ENCODE measurements at places on chromosomes 1 and 21.

DNA sequence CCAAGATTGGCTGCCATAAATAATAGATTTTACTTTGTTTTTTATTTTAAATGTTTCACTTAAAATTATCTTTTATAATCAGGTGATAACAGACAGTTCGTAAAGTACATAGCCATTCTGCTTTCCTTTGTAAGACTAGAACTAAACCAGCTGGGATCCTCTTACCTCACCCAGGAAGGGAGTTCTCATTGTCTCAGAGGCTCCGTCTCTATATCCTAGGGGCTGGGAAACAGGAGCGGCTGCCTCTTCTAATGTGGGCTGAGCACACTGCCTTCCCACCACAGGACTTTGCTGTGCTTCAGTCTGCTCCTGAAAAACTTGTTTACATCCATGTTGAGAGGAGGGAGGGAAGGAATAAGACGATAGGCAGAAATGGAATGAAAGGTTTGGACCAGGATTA lies 45.6 kb upstream of the PGD start:
- no peak for DNase-seq

GRCh38 chr21:19218163-19218562 lies 814.6 kb upstream of the TMPRSS15 start:
- DNase-seq, result no peak

DNA sequence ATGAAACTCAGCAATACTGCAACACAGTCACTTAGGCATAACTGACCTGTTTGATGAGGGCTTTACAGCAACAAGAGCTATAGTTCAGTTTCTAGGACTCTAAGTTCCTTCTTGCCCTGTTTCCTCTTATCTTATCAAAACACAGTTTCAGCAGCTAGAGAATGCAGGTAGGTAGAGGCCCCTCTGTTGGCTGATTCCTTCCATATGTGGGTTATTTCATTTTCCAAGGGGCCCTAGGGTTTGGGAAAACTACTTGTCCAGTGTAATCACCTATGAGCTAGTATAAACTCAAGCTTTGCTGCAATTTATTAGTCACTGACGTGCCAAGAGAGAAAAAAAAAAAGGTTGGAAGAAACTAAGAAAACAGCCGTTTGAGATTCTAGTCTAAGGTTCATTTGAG lies 607.7 kb upstream of the USP24 start:
- no peak for DNase-seq

GRCh38 chr21:44957901-44958451 lies 18.1 kb downstream of the SLX9 start:
- DNase-seq, result no peak

GRCh38 chr1:109632671-109633346 lies 13.2 kb downstream of the AMPD2 start:
- no peak for DNase-seq

- DNase-seq, result no peak
These were observed 1.4 kb upstream of the SLC2A1 start for GRCh38 chr1:42960122-42960390.

DNA sequence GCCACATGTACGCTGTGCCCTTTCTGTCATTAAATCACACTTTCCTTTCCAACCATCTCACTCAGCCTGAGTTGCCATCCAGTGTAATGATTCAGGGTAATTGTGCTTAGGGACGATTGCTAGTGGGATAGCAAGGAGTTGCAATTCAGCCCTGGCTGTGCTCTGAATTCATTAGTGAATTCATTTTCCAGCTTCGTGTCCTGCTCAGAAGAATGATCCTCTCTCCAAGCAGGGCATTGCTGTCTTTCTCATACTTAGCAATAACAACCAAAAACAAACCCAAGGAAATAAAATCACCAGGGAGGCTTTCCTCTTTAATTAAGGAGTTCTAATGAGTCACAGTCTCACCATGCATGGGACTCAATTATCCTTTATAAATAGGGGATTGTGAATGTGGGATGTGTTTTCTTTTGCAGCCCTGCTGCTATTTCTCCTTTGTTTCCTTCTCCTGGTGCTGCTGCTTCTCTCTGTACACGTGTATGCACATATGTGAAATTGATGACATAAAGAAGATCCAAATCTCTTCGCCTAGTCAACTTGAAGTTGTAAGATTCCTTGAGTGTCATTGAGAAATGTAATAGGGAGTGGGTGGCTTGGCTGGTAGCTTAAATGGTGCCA lies 167.0 kb downstream of the TSEN15 start:
- DNase-seq, result no peak

- no peak for DNase-seq
These were observed 225.8 kb downstream of the PTPRU start for GRCh38 chr1:29462096-29462495.

DNA sequence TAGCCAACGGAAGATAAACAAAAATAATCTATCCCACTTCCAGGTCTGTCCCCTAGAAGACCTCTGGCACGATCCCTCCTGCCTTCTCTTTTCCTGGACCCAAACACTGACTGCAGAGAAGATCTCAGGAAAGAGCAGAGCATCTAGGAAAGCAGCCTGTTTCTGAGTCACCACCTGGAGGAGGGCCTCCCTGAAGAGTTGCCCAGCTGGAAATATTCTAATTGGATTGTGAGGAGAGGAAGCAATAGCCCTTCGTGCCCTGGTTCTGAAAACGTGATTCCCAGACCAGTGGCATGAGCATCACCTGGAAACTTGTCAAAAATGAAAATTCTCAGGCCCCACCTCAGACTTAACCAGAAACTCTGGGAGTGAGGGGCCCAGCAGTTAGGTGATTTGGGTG lies 411.1 kb downstream of the SETD4 start:
- DNase-seq, result no peak

DNA sequence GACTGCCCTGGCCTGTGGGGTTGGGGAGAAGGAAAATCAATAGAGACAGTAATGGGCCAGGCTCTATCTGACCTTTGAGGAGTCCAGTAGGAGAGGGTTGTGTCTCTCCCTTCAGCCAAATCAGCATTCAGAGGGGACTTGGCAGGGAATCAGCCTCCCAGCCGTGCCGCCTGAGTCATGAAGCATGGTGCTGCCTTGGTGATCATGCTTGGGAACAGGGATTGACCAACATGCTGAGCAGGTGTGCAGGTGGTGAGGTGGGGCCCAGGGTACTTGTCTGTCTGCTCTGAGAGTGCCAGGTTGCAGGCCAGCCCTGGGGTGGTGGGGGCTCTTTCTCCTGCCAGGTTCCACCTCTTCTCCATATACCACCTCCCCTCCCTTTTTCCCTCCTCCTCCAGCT lies 58.9 kb upstream of the TLR5 start:
- no peak for DNase-seq

- DNase-seq, result no peak
These were observed 18.8 kb downstream of the AVPR1B start for GRCh38 chr1:206098242-206098919.

GRCh38 chr1:30045304-30046090 lies 677.9 kb downstream of the MATN1 start:
- no peak for DNase-seq

DNA sequence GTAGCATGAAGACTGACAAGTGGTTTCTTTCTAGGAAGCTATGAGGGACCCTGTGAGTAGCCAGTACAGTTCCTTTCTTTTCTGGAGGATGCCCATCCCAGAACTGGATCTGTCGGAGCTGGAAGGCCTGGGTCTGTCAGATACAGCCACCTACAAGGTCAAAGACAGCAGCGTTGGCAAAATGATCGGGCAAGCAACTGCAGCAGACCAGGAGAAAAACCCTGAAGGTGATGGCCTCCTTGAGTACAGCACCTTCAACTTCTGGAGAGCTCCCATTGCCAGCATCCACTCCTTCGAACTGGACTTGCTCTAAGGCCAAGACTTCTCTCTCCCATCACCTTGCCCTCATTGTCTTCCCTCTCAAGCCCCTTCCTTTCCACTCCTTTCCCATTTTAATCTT lies 3.4 kb upstream of the GABPB2 start:
- DNase-seq, result no peak

GRCh38 chr1:100955322-100955721 lies 59.4 kb downstream of the SLC30A7 start:
- DNase-seq, result no peak

DNA sequence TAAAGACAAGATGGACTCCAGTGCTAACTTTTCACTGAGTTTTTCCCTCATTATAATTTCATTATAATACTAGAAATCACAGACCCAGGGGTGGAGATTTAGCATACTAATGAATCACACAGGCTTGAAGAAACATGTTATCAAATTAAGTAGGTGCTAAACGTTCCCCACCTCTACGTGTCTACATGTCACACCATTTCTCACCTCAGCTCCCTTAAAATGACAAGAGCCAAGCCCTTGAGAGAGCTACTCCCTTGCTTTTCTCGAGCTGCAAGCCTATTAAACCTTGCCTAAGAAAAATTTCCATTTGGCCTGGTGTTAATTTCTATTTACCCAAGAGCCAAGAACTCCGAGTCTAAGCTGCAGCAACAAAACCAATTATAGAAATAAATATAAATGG lies 396.3 kb upstream of the NEGR1 start:
- no peak for DNase-seq
